ENCODE measurements at places on chromosomes 7 and 10. TPM values are rescaled to one million over a fixed set of nuclear protein-coding genes. Genes with fewer than 3 reads are reported as not detected.
A peak's percentile ranks its signal among the peaks of the same experiment; 100 is the strongest.

Gene MYH16
- not detected for total RNA-seq

Gene BTRC
- 14.4 TPM for total RNA-seq

Gene PLXDC2
- not detected for total RNA-seq

Gene FRAT1
- total RNA-seq = 7.6 TPM

GRCh38 chr7:155694851-155695250, 50.4 kb downstream of the RBM33 start:
- DNase-seq = no peak

GRCh38 chr7:151110941-151111645, 24.8 kb downstream of the AGAP3 start:
- peak; percentile 78 for DNase-seq

- peak; percentile 72 for DNase-seq
Observed at GRCh38 chr7:137656227-137656849, 190.4 kb downstream of the DGKI start.

DNA sequence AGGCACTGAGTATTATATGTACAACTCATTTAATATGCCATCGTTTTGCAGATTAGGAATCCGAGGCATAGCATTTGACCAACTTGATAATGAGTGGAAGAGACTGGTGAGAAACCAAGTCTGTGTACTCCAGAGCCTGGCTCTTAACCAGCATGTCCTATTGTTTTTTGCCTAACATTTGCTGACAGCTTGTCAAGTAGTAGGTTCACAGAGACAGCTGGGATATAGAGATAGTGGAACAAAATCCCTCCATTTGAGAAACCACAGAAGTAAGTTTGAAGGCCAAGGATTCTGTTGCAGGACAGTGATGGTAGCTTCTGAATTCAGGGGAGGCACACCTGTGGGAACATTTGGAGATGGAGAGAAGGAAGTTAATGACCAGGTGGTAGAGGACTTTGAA, 206.9 kb upstream of the PRPS1L1 start:
- DNase-seq = no peak

DNA sequence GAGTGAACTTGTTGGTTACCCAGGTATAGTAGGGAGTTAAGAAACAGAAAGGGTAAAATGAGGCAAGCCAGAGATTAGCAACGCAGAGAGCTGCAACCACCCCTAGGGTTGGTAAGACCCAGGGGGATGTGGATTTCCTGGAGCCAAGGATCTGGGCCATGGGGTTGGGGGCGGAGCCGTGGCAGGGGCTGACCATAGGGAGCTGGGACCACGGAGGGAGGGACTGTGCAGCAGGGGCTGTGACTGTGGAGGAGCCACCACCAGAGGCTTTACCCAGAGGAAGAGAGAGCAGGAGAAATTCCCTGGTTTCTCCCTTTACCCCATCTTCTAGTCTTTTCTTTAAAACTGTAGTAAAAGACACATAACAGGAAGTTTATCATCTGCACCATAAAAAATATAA, 58.6 kb upstream of the BAIAP2L1 start:
- no peak for DNase-seq

DNA sequence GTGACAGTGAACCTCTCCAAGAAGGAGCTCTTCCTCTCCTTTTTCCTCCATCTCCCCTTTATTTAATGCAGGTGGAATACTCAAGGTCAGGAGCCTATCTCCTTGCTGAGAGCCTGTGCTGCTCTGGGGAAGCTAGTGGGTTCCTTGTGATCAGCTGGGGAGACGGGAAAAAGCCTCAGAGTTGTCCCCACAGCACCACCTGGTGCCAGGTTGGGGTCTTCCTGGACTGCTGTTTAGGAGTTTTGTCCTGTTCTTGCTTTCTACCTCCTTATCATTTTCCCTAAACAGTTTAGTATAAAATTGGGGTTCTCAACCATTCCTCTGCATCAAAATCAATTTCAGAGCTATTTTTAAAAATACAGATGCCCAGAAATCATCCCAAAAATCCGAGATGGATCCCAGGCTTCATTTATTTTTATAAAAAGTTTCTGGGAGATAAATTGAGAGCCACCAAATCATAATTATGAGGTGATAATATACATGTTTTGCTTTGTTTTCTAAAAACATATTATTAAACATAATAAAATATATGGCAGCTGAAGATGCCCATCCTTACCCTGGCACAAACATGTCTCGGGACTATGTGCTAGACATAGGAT, 44.3 kb downstream of the MACC1 start:
- no peak for DNase-seq

GRCh38 chr10:49360271-49361177, 35.4 kb downstream of the DRGX start:
- DNase-seq = no peak

DNA sequence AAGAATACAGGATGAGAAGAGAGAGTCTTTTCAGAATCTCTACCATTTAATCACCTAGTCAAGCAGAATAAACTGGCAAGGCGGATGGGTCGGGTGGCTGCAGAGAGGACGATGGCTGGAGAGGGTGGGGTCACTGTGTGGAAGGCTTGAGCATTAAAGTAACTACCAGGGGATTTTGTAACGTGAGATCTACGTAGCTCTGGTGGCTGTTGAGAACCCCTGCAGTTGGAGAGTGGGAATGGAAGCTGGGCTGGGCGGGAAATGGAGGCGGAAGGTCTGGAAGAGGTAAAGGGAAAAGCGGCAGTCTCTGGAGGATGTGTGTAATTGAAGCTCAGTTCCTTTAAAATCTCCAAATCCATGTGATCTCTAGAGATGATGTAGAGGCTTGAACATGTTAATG, 135.0 kb downstream of the GATA3 start:
- DNase-seq = no peak

DNA sequence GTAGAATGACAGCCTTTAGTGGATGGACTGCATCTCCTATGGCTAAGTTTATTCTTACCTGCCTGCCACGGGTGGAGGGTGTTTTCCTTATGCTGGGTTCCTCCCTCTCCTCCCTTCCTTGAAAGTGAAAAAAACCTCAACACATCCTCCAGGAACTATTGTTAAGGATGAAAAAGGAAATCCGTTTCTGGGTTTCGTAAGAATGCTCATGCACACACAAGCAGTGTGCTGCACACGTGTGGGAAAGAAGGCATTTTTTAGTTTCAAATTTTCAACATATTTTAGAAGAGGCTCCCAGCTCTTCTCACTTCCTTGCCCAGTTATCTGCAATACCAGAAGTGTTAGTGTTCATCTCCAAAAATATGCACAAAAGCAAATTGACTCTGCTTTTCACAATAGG, 90.6 kb downstream of the FAM171A1 start:
- no peak for DNase-seq

- no peak for DNase-seq
Observed at GRCh38 chr10:31000071-31000782, 31.4 kb downstream of the ZNF438 start.

DNA sequence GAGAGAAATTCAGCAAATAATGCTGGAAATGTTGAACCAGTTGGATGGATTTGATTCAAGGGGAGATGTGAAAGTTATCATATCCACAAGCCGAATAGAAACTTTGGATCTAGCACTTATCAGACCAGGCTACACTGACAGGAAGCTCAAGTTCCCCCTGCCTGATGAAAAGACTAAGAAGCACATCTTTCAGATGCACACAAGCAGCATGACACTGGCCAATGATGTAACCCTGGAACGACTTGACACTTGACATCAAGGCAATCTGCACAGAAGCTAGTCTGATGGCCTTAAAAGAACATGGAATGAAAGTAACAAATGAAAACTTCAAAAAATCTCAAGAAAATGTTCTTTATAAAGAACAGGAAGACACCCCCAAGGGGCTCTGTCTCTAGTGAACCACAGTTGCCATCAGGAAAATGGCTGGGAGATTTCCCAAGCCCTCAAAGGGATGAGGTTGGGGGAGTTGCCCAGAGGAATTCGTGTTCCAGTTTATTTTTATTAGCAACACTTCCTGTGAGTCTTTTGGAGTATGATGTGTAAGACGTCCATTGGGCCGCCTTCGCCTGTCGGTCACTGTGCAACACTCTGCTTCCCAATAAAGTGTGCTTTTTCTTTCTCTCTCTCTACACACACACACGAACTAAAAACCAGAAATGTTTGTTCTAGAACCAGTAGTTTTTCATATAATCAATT, 200.0 kb downstream of the HIBADH start:
- DNase-seq = no peak

GRCh38 chr10:130022511-130023299, 58.6 kb upstream of the EBF3 start:
- DNase-seq = no peak

- DNase-seq = no peak
Observed at GRCh38 chr10:16653224-16653623, 131.5 kb upstream of the C1QL3 start.

- DNase-seq = no peak
Observed at GRCh38 chr7:130970196-130970595, 236.2 kb upstream of the KLF14 start.
